ENCODE measurements at places on chromosomes 3 and 15. TPM values are rescaled to one million over a fixed set of nuclear protein-coding genes. Genes with fewer than 3 reads are reported as not detected.

- peaks cover 25% of the 10 kb centered on the region for H3K4me1 ChIP-seq
- no peak overlapping the region for H3K27ac ChIP-seq
- DNase-seq: no peak
- H3K36me3 ChIP-seq: no peaks in the 10 kb centered on the region
- no peak overlapping the region for H3K4me3 ChIP-seq
Observed at GRCh38 chr3:30352410-30353318, 253.7 kb upstream of the TGFBR2 start.

The LRRFIP2 gene
- total RNA-seq: 41.9 TPM

- H3K36me3 ChIP-seq: peaks cover 26% of the 10 kb centered on the region
- H3K27me3 ChIP-seq: no peaks in the 10 kb centered on the region
- DNase-seq: no peak
- peak overlapping the region; percentile 84 for H3K27ac ChIP-seq
- H3K4me3 ChIP-seq: peak overlapping the region; percentile 86
Observed at GRCh38 chr3:12557473-12558100, 700 bp downstream of the MKRN2 start.

DNA sequence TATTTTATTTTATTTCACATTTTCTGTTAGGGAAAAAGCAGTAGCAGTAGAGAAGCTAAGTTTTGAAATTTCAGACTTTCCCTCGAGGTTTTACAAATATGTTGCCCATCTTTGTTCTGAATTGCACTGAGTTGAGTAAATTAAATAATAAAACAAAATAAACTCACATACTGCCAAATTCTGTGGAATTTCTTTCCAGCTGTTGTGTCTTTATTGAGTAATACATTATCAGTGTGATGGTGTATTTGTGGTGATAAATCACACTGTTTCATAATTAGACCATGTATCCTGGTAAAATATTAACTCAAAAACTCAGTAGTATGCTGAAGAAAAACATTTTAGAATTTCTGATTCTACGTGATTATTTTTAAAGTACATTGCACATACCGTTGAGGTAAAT lies 592.1 kb downstream of the SI start:
- H3K4me1 ChIP-seq: no peaks in the 10 kb centered on the region
- no peak for DNase-seq
- H3K27ac ChIP-seq: no peak overlapping the region
- no peaks in the 10 kb centered on the region for H3K27me3 ChIP-seq
- no peaks in the 10 kb centered on the region for H3K36me3 ChIP-seq

DNA sequence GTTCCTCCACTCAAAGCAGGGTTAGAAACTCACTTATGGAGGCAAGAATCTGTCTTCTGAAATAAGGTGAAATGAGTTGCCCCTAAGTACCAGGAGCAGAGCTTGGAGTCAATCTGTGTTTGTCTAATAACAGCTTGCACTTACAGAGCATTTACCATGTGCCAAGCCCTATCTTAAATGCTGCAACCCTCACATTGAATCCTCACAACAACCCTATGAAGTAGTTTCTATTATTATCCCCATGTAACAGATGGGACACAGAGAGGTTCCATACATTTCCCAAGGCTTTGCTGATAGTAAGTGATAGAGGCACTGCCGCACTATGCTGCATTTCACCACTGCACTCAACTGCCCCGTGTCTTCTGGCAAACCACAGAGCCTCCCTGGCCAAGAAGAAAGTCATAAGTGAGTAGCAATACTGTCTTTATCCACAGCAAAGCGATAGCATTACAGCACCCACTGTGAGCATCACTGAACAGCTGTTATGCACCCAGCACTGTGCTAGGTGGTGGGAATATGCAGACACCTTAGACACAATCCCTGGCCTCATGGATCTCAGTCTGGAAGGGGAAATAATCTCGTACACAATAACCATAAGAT lies 141.5 kb downstream of the SSR3 start:
- H3K27me3 ChIP-seq: peaks cover 39% of the 10 kb centered on the region
- DNase-seq: no peak
- H3K4me3 ChIP-seq: no peak overlapping the region
- H3K36me3 ChIP-seq: no peaks in the 10 kb centered on the region
- no peaks in the 10 kb centered on the region for H3K4me1 ChIP-seq
- H3K27ac ChIP-seq: no peak overlapping the region

GRCh38 chr3:141011232-141011996 lies 39.7 kb upstream of the SPSB4 start:
- no peak overlapping the region for H3K27ac ChIP-seq
- peaks cover 84% of the 10 kb centered on the region for H3K27me3 ChIP-seq
- DNase-seq: peak; percentile 94
- no peaks in the 10 kb centered on the region for H3K36me3 ChIP-seq
- no peaks in the 10 kb centered on the region for H3K4me1 ChIP-seq
- H3K4me3 ChIP-seq: no peak overlapping the region

The MESP2 gene
- total RNA-seq: not detected

The ZNF445 gene
- total RNA-seq: 18.8 TPM

- no peaks in the 10 kb centered on the region for H3K36me3 ChIP-seq
- DNase-seq: no peak
- H3K27ac ChIP-seq: no peak overlapping the region
- H3K27me3 ChIP-seq: no peaks in the 10 kb centered on the region
- no peak overlapping the region for H3K4me3 ChIP-seq
Observed at GRCh38 chr15:56537881-56538280, 72.9 kb upstream of the MNS1 start.

The NR2E3 gene
- total RNA-seq: 0.83 TPM

The DIS3L gene
- total RNA-seq: 25.3 TPM

- H3K4me3 ChIP-seq: no peak overlapping the region
- H3K27ac ChIP-seq: no peak overlapping the region
- no peaks in the 10 kb centered on the region for H3K4me1 ChIP-seq
Observed at GRCh38 chr3:40382617-40382979, 4.4 kb upstream of the ENTPD3 start.

GRCh38 chr15:31517711-31518110 lies 191.1 kb downstream of the KLF13 start:
- no peak overlapping the region for H3K4me3 ChIP-seq
- H3K27me3 ChIP-seq: no peaks in the 10 kb centered on the region
- no peak overlapping the region for H3K27ac ChIP-seq
- H3K36me3 ChIP-seq: no peaks in the 10 kb centered on the region
- H3K4me1 ChIP-seq: no peaks in the 10 kb centered on the region

The CPN2 gene
- not detected for total RNA-seq

The CNTN6 gene
- not detected for total RNA-seq

The TRANK1 gene
- total RNA-seq: 10.3 TPM

The HIGD2B gene
- not detected for total RNA-seq

Data from Calu3 (cell line).